Fibroblast of mammary gland (primary cell): ENCODE measurements at places on chromosomes 5 and 9.

DNA sequence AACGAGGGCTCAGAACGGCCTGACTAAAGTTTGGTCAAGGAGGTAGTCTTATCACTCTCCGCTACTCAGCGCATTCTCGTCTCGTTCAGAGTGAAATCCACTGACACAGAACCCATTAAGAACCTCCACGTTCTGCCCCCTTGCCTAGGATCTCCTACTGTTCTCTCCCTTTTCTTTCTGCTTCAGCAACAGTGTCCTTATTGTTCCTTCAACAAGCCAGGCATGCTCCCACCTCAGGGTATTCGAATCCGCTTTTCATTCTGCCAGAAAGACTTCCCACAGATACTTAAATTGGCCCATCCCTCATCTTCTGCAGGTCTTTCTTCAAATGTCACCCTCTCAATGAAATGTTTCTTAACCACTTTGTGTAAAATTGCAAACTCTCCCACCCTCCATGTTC is 4.3 kb upstream of the ZNF354C start:
- DNase-seq = no peak

DNA sequence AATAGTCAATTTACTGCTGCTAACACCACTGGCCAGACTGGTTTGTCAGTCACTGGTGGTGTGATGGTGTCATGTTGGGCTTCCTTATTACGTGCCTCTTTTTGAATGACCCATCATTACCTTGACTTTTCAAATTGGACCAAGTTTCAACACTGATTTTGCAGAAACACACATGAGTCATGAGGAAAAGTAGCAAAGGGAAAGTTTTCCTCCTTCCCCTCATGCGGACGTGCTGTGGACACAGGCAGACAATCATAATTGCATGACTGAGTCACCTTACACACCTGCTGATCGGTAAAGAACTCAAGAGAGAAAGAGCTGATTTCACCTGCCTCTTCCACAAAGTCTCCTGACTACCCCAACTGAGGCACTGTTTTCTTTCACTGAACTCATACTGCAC is 324.5 kb downstream of the ARRDC3 start:
- no peak for DNase-seq

- no peak for DNase-seq
Observed at GRCh38 chr5:160923411-160923810, 71.4 kb upstream of the ATP10B start.

DNA sequence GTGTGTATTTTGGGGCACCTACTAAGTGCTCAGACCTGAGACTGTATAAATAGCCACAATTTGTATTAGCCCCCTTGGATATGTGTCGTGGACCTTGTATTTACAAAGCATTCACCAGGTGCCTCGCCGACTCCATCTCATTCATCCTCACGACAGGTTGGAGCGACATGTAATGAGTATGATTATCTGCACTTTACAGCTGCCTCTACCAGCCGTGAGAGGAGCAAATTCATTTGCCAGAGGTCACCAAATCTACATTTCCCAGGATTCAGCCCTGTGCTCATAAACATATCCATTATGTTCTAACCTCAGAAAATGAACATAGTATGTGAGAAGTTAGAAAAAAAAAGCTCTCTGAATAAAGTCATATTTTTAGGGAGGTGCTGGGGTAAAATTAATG is 167.4 kb downstream of the ZDHHC21 start:
- no peak for DNase-seq

- no peak for DNase-seq
Observed at GRCh38 chr5:59569158-59569557, 324.4 kb downstream of the PDE4D start.

DNA sequence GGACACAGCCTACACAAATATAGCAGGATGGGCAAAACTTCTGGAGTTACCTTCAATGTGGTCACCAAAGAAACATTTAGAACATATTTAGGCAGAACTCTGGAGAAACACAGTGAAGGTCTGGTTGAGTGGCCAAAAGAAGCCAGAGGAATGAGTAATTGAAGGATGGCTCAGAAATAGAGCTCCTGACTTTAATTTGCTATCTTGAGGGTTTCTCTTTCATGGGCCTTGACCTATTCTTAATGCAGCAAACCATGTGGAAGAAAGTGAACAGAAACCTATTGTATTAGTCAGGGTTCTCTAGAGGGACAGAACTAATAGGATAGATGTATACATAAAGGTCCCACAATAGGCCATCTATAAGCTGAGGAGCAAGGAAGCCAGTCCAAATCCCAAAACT is 650.5 kb downstream of the ACTL7B start:
- peak; percentile 12 for DNase-seq

DNA sequence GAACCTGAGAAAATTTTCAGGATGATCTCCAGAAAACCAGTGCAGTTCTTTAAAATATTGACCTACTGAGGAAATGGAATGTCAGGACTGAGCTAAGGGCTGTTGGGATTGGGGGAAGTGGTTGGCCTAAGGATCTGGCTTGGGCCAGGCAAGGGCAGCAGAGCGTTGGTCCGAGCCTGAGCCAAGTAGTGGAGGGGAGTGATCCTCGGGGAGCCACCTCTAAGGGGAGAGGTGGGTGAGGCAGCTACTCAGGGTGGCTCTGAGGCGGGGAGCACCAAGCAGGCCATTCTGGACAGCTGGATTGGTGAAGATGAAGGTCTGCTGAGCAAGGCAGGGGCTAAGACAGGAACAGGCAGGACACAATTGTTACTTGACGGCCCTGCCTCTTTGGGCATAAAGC is 11.5 kb downstream of the CAMK4 start:
- DNase-seq = no peak

GRCh38 chr9:83920469-83920926 is 734 bp downstream of the KIF27 start:
- DNase-seq = peak; percentile 26

- peak; percentile 58 for DNase-seq
Observed at GRCh38 chr5:138303372-138303771, 28.2 kb downstream of the CDC25C start.

GRCh38 chr5:147046281-147046680 is 167.7 kb upstream of the PPP2R2B start:
- DNase-seq = peak; percentile 7

DNA sequence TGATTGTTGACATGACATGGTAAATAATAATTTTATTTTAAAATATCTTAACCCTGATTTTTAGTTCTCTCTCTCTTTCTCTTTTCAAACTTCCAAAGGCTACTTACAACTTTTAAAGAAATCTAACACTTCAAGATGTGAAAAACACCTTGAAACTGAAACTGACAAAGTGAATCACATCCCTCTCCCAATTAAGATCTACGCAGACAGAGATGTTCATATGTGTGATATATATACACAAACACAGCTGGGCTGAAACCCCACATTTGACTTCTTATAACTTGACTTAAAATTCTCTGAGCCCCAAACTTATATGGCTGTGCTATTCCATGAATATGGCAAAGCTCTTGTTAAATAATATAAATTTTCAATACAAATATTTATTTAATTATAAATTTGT is 261.2 kb upstream of the PTPRD start:
- no peak for DNase-seq

DNA sequence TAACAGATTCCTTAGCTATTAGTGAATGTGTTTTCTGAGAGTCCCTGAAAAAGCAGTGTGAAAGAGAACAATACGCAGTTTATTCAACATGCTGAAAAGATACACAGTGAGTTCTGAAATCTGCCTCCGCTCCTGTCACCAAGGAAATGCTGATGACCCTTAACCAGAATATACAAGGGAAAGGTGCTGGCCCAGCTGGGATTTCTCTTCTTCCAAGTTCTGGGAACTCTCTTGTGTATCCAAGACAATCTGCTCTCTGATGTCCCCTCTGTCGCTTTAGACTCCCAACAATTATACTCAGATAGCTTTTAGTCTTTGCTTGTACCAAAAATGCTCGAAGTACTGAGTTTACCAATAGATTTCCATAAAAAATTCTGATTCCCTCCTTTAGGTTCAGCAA is 214.9 kb downstream of the TMEM167A start:
- DNase-seq = no peak

DNA sequence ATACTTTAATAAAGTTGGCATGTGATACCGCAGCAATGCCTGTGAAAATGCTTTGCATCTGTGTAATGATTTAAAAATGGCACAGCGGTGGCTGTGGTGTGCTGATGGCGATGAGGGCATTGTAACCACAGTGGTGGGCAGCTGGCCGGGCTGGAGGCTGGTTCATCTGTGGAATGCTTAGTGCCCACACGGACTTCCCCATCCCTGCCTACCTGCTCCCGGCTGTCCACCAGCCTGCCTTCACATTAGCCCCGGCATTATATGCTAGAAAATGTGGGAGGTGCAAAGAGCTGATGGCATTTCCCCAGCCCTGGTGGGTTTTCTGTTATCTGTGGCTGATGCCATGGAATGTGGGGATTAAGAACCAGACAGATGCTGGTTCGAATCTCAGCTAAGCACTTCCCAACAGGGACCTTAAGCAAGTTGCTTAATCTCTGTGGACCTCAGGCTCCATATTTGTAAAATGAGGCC is 2.9 kb upstream of the NDST1 start:
- no peak for DNase-seq

GRCh38 chr9:120902569-120903535 is 23.7 kb downstream of the TRAF1 start:
- no peak for DNase-seq

DNA sequence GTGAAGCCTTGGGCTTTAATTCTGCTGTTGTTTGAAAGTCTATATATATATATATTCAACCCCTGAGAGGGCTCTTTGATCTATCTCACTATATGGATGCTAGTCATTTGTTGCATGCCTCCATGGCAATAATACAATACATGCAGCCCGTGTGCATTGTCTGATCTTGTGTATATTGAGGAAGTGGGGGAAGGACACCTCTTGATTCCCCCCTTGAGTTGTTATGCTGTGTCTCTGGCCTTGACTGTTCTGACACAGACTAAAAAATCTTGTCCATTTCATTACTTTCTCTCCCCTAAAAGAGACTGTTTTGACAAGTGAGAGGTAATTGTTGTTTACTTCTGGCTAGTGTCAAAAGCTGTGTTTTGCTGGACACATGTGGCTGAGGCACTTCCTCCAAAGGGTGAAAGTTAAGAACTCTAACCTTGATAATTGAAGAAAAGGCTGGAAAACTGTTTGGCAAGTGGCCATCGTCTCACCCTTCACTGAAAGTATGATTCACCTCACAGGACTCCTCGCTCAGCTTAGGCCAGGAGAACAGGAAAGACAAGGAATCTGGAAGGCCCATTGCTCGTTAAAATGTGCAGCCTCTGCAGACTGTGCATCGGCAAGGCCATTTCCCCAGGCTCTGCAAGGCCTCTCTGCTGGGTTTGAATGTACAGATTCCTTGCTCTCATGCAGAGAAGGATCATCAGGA is 304.0 kb downstream of the PRELID2 start:
- peak; percentile 72 for DNase-seq

- no peak for DNase-seq
Observed at GRCh38 chr9:132200706-132201105, 38.8 kb downstream of the NTNG2 start.

DNA sequence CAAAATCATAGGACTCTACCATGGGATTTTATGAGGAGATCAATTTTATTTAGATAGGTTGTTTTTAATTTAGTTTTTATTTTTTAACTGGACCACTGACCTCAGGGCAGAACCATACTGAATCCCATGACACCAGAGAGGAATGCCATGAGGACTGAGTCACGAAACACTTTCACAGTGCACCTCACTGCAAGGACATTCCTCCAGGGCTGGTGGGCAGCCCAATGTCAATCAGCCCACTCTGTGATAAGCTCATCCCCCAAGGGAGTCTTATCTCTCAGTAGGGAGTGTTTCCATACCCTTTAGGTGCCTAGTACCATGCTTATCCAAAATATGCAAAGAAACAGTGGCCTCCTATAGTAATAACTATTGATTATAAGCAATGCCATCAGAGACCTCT is 224.5 kb upstream of the CDH6 start:
- no peak for DNase-seq
